Activated naive CD4-positive, alpha-beta T cell (primary cell): ENCODE measurements at places on chromosomes 12 and 14.

GRCh38 chr12:9944391-9944790 is 12.2 kb upstream of the CLEC2A start:
- DNase-seq = no peak

GRCh38 chr12:62799126-62799736 is 135.7 kb downstream of the PPM1H start:
- no peak for DNase-seq

GRCh38 chr12:108815875-108816594 is 41.3 kb downstream of the SSH1 start:
- DNase-seq = no peak

DNA sequence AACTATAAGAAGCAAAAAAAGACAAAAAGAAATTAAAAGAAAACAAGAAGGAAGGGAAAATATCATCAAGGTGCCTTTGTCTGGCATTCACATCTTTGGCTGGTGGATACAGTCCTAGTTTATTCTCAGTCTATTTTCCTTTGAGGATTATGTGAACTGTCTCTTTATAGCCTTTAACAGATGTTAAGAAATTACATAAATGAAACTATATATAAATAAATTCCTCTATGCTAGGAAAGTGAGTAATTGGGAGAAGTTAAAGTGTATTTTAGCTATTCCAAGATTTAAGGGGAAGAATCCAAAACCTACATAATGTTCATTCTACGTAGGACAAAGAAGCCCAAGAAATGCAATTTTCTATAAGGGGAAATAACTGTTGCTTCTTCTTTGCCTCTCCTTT is 316.3 kb downstream of the ADAMTS20 start:
- DNase-seq = no peak

DNA sequence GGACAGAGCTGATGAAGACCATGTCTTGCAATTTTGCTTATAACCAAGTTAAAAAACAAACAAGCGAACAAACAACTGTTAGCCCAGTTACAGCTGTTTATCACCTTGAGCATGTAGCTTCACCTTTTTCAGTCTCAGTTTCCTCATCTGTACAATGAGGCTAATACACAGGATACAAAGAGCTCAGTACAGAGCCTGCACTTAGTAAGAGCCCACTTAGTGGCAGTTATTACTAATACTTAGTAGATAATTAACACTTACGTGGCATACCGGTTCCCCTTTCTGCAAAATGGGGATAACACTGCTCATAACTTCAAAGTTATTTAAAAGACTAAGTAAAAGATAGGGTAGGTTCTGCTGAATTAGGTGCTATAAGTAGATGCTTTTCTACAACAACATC is 228.0 kb downstream of the MON2 start:
- DNase-seq = no peak

- DNase-seq = no peak
Measured at GRCh38 chr14:102848830-102849525, 71.7 kb downstream of the TRAF3 start.

DNA sequence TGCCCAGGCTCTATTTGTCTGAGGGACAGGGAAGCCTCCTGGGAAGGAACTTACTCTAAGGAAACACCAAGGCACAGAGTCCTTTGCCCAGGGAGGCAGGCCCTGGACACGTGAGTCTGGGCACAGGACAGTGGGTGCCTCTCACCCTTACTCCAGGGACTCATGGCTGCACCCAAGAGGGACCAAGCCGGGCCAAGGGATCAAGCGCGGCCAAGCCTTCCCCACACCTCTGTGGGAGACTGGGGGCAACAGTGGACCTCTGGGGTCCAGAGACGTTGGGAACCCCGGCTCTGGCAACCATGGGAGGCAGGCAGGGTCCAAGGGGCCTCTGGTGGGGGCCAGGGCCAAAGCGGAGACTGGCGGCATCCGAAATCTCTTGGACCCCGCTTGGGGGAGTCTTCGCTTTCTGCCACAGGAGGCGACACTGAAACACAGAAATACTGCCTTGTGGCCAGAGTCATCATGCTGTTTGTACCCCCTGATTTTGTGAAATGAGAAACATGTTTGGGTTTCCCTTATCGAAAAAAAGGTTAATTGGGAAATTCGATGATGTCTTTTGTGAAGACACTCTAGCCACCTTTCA is 51.7 kb upstream of the BCL11B start:
- DNase-seq = no peak

GRCh38 chr12:121334513-121335343 is 17.5 kb downstream of the ANAPC5 start:
- DNase-seq = no peak

- no peak for DNase-seq
Measured at GRCh38 chr12:103725398-103725797, 115.6 kb downstream of the NT5DC3 start.

- no peak for DNase-seq
Measured at GRCh38 chr12:64679487-64680001, 69.2 kb downstream of the RASSF3 start.

- DNase-seq = no peak
Measured at GRCh38 chr12:93894391-93895088, 217.4 kb downstream of the CRADD start.

DNA sequence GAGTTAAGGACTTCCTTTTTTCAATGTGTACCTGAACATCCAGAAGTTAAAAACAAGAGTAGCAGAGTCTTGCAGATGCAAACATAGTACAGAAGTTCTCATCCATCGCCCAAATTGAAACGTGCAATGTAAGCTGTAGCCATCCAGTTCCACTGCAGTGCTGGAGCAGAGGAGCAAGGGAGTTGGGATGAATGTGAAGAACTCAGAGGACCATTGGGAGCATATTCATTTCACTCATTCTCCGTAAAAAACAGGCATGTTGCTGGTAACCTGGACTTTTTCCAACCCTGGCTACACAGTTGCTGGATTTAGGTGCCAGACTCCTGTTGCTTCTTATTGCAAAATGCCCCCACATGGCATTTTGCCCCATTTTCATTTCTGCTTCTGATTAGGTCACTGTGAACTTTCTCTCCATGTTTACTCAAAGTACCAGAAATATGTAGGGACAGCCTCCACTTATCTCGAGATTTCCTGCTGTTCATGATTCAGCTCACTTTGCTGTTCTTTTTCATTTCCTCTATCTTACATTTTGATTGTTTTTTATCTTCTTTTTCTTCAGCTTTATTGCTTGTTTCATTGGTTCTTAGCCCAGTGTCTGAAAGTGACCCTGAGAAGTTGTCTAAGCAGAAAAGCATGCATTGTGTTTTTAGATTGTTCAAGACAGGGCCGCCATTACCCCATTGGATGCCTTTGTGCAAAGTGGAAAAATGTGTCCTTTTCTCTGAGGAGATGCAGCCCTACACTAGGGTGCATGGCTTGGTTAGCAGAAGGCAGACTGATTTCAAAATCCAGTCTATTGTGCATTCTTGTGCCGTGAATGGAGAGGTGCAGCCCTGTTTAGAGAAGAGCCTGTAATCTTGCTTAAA is 109.0 kb upstream of the AMIGO2 start:
- DNase-seq = no peak

GRCh38 chr12:124024776-124025175 is 51.8 kb downstream of the ZNF664 start:
- DNase-seq = no peak

DNA sequence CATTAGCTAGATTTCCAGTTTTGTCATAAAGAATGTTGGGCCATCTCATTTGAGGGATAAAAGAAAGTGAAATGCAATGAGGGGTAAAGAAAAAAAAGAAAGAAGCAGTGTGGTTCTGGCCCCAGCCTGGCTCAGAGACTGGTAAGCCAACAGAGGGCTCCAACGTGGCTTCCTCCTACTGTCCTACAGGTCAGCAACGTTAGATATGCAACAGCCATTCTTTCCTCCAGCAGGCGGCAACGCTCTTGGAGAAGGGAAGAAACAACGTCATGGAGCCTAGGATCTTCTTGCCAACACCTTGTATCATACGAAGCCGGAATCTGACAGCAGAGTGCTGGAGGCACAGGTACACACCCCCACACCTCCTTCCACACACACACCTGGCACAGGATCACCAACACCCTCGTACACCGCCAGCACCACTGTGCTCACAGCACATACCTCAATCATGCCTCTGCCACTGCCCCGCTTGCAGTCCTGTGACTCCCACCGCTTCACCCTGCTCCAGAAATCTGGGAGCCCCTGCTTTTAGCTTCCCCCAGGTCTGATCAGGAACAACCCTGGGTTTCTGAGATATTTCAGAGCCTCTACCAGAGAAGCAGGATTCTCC is 102.8 kb downstream of the RPAP3 start:
- no peak for DNase-seq

GRCh38 chr14:50320283-50320682 is 8.2 kb downstream of the DMAC2L start:
- no peak for DNase-seq

- no peak for DNase-seq
Measured at GRCh38 chr12:45660330-45660729, 69.2 kb upstream of the ARID2 start.

DNA sequence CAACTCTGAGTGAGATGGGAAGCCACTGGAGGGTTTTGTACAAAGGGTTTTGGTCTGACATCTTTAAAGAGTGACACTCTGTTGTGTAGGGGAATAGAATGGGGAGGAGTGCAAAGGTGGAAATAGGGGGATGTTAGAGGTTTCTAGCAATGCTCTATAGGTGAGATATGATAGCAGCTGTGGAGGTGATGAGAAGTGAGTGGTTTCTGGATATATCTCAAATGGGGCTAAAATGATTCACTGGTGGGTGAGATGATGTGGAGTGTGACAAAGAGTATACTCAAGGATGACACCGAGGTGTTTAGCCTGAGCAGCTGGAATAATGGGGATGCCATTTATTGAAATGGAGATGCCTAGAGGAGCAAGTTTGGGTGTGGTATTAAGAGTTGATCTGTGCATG is 426.4 kb downstream of the PCNX1 start:
- no peak for DNase-seq

DNA sequence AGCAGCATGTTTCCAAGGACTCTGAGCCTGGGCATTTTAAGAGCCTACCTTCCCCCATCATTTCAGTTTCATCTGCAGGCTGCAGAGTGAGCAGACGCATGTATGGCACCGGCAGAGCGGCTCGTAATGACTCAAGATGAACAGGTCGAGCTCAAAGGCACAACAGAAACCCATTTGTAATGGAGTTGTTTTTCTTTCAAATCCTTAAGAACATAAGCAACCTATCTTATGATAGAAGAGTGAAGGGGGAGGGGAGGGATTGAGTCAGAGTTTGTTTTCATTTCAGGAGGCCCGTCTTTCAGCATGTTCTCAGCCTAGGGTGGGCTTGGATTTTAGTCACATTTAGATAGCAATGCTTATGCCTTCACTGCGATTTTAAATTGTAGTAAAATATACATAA is 54.9 kb upstream of the CISTR start:
- no peak for DNase-seq

GRCh38 chr14:95322651-95323050 is 2.9 kb upstream of the CLMN start:
- no peak for DNase-seq

DNA sequence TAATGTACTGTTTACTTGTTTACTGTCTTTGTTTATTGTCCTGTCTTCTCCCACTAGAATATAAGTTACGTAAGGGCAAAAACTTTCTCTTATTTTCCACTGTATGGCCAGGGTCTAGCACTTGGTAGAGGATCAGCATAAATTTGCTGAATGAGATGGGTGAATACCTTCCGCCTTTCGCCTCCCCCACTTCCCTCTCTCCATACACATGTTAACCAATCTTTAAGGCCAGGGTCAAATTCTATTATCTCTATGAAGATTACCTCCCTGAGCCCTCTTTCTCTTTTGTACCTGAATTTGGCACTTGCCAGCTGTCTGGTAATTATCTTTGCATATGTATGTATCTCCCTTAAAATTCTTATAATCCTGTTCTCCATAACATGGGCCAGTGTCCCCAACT is 4.9 kb downstream of the DUSP16 start:
- DNase-seq = no peak

GRCh38 chr12:124939421-124940142 is 25.1 kb upstream of the UBC start:
- DNase-seq = no peak

DNA sequence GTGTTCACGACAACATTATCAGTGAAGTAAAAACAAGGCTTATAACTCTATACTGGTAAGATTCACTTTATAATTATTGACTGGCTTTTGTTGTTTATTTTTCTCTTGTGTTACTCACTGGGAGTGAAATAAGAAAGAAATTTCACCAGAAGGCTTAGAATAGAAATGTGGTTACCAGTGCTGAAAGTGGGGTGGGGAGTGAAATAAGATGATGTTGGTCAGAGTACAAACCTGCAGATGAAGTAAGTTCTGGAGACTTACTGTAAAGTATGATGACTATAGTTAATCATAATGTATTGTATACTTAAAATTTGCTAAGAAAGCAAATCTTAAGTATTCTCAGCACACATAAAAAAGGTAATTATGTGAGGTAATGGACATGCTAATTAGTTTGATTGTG is 198.4 kb downstream of the KLHL28 start:
- DNase-seq = no peak

DNA sequence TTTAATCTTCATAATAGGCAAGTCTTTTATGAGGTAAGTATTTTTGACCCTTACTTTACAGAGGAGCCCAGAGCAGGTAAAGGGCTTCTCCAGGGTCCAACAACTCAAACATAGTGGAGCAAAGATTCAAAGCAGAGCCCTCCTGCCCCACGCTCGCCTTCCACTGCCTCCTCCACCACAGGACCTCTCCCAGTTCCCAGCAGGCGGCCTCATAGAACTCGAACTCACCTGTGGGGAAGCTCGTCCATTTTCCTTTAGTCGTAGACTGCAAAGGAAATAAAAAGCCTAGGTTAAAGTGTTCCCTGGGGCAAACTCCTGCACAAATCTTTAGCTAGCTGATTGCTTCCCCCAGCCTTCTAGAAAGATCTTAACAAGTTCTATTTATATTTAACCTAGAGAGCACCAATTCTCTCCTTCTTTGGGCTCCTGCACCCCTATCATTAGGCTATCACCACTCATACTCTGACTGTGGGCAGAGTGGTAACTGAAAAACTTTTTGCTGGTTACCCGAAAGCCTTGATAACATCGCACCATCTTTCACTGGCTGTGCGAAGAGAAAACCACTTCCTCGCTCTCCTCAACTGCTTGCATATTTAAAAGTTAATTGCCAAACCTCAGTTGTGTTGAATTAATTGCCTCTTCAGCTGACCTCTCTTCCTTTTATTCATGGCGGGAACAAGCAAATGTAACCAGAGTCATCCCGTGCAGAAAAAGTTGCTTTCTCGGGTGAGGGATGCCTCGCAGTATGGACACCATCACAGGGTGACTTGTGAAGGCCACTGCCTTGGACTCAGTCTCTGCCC is 299.6 kb downstream of the DPF3 start:
- no peak for DNase-seq

DNA sequence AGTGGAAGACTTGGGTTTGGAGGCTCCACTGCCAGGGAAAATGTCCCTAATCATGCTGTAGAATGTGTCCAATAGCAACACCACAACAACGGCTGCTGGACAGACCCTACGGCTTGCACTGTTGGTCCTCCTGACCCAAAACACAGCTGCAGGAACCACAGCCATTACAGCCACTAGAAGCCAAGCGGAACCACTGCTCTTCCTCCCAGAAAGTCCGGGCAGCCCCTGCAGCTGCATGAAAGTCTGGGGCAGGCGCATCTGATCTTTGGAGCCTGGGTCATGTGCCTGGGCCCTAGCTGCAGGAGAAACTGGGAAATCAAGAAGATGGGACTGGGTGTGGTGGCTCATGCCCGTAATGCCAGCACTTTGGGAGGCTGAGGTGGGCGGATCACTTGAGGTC is 124.7 kb upstream of the METAP2 start:
- DNase-seq = no peak

GRCh38 chr12:75041472-75041871 is 168.2 kb downstream of the KCNC2 start:
- no peak for DNase-seq
